ENCODE measurements at places on chromosomes 5 and 9.

- DNase-seq = no peak
These were observed 214.5 kb upstream of the RASA1 start for GRCh38 chr5:87053146-87053545.

DNA sequence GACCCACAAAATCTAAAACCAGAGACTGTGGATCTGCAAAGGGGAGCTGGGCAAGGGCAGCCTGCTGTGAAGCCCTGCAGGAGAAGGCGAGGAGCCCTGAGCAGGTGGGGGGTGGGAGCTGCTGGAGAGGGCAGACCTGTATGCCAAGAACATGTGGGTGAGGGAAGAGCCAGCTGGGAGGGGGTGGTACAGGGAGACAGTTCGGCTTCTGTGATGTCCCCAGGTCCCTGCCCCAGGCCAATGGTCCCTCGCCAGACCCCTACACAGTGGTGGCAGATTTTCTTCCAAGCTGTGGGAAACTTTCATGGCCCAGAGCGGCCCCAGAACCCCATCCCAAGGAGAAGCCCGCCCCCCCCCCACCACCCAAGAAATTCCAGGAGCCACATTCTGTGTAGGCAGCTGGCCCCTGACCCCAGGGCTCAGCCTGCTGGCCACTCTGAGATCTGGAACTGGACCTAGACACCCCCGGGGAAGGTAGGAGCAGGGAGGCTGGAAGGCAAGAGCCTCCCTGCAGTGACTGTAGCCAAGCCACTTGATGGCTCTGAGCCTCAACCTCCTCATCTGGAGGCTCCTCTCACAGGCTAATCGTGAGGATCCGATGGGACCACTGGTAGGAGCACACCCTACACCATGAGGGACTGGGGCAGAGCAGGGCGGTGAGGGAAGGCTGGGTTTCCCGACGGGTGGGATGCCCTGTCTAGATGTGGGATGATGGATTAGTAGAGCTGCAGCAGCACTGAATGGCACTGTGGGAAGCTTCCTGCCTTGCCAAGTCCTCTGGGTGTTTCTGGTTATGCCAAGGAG, 22.6 kb upstream of the CSF1R start:
- DNase-seq = no peak

DNA sequence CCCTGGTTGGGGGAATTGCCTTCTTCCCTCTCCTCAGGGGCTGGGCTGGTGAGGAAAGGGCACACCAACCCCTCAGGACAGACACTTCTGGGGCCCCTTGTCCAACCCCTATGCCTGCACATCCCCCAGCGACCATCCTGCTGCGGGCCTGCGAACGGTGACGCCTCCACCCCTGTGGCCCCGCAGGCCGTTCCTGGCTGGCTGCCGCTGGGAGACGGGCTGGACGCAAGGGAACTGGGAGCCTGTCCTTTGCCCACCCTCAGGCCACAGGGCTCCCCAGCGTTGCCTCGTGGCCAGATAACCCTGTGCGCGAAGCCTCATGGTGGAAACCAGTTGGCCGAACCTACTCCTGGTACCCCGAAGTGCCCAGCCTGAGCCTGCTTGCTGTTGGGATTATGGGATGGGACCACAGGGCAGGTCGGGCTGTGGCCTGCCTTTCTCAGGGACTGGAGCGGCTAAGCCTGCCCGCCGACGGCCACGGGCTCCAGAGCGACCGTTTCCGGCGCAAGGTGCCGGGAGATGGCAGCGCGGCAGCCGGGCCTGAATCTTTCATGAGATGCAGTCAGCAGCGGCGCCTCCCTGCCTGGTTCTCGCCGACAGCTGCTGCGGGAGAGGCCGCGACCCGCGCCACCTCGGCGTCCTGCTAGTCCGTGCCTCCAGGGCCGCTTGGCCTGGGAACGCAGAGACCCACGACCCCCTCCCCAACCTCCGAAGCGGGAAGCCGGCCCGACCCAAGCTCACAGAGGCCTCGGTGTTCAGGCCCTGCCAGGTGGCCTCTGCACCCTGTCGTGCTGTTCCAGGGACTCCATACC, 6.5 kb upstream of the PITX1 start:
- DNase-seq = no peak

GRCh38 chr9:133057006-133057405, 4.8 kb upstream of the CEL start:
- DNase-seq = no peak

DNA sequence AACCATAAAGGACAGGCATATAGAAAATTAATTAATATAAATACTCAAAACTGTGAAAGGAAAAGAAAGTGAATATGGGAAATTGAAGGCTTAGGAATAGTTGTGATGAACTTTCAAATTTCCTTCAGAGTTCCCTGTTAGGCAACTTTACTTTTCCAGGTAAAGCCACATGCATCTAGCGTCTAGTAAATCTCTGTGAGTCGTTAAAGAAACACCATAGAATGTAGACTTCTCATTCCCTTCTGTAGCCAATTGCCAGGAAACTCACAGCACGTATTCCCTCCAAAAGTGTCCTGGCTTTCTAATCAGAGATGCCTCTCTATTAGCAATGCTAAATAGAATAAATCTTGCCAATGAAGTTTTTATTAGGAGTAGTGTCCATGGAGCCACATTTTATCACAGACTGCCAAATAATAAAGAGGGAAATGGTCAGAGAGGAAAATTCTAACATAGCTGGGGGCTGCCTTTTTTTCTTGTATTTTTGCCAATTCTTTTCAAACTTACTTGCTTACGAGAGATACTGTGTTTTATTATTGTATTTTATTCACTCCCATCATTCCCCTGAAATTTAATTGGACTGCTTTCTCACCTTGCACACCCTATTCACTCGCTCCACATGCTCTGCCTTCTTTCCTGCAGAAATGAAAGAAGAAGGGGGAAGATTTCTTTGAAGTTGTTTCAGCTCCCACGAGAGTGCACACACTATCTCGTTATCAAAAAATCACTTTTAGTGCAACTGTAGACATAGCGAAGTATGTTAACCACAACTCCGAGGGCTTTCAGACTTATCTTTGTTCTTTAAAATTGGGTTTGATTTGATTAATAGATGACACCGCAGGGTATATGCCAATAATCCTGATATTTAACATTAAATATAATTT, 439.0 kb downstream of the CSNK1G3 start:
- DNase-seq = no peak

- DNase-seq = no peak
These were observed 38.5 kb upstream of the DEPDC1B start for GRCh38 chr5:60738461-60738860.

DNA sequence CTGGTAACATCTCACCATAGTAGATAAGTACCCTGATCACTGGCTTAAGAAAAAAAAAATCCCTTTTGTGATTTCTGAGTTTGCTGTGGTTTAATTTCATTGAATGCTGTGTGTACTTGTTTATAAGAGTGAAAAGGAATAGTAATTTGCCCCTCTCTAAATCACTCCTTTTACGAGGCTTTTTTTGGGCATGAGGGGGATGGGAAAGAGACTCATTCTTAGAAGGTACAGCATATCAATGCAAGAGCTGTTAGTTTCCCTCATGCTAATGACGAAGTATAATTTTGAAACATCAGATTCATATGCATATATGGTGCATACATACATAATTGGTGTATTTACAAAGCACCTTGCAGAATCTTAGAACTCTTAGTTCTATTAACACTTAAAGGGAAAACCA, 2.4 kb upstream of the SLC44A1 start:
- DNase-seq = no peak

GRCh38 chr9:9319007-9319406, 1293.8 kb downstream of the PTPRD start:
- no peak for DNase-seq

DNA sequence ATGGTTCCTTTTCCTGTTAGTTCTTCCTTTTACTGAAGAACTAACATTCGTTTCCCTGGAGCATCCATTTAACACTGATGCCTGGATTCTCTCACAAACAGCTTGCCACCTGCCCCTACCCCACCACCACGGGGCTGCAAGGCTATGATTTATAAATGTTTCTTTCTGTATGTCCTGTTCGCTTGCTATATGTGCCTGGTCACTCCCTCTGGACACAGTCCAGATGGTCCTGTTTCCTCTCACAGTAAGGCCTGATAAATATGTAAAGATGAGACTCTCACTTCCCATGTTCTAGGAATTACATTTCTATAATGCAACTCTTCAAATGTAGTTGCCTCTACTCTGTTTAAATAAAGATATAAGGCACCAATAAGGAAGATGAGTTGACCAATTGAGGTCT, 146.4 kb upstream of the SHB start:
- DNase-seq = no peak

GRCh38 chr9:102237520-102237919, 499.1 kb upstream of the GRIN3A start:
- DNase-seq = no peak

DNA sequence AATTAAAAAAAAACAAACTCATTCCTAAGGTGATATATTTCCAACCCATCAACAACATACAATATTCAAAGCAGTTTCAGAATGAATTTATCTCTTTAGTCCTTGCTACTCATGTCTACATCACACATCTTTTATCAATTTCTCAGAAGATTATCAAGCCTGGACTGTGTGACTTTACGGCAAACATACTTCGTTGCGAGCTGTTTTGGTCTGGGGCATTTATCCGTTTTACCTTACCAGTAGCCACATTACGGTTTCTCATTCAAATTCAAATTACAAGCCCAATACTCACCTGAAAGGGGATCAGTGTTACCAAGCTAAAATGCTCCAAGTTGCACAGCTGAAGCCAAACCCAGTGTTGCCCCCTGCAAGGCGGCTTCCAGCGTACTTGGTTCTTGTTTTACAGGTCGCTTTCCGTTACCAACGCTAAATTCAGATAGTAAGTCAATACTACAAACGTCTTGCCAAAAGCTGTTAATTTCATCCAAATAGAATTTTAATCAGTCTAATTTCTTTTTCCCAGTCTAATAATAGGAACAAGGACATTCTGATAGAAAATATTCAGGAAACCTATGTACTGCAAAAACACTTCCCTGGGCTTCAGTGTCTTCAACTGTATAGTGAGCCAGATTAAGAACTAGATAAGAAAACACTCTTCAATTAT, 1.8 kb downstream of the HNRNPH1 start:
- no peak for DNase-seq

- no peak for DNase-seq
These were observed 79.4 kb upstream of the ADRB2 start for GRCh38 chr5:148746826-148747535.

GRCh38 chr5:143279698-143280097, 123.8 kb downstream of the NR3C1 start:
- DNase-seq = no peak

DNA sequence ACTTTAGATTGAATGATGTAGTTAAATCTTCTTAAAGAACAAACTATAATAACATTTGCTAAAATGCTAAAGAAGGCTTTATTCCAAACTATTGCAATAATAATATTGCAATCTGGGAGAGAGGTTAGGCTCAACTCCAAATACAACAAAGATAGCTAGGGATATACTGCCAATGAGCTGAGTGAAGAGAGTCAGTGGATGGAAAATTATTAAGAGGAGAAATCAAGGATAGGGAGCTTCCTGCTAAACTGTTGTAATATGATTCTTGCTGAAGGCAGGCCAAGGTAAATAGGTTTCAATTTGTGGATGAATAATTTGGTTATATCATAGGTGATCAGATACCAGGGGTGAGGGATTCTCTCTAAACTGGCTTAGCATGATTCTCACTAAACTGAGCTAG, 1651.5 kb downstream of the EFNA5 start:
- no peak for DNase-seq

- DNase-seq = no peak
These were observed 176.3 kb upstream of the SEMA6A start for GRCh38 chr5:116750631-116751580.

- DNase-seq = no peak
These were observed 22.3 kb downstream of the NCS1 start for GRCh38 chr9:130194378-130194932.

- DNase-seq = no peak
These were observed 68.2 kb downstream of the EBF1 start for GRCh38 chr5:159031513-159031912.

GRCh38 chr5:115413651-115414050, 117.2 kb upstream of the CCDC112 start:
- DNase-seq = no peak

- no peak for DNase-seq
These were observed 27.7 kb downstream of the CAMSAP1 start for GRCh38 chr9:135879619-135880018.

GRCh38 chr9:92385953-92386352, 18.4 kb downstream of the OGN start:
- no peak for DNase-seq

DNA sequence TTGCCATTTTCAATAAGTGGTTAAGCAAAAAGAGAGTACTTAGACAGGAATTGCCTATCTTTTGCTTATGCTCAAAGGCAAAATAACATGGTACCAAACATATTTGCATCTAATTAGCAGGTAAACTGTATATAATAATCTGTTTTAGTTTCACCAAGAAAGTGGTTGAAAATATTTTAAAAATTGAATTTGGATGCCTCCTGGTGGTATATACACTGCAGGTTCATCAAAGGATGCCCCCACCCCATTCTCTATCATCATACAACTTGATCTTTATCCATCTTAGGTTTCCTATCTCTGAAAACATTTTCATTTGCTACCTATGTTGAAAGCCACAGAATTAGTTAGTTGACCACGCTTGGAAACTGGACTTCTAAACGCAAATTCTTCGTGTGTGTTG, 47.0 kb upstream of the MROH2B start:
- DNase-seq = no peak

- DNase-seq = no peak
These were observed 21.9 kb downstream of the ZDHHC21 start for GRCh38 chr9:14671377-14671776.

- DNase-seq = peak; percentile 67
These were observed 97.1 kb downstream of the GOLPH3 start for GRCh38 chr5:32076699-32077695.

DNA sequence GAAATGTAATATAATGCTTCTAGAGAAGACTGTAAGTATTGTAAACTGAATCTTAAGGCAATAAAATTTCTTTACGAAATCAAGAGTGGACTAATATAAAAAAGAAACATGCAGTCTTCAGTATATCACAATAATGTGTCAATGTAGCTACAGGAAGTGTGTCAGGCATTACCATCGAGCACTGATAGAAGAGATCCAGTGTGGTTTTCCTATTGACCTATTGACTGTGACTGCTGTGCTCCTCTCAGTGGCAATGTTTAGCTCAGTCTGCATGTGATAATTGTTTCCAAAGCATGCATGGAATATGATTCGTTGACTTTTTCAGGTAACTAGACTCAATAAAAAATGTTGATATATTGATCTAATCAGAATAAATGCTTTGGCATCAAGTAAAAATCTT, 20.3 kb upstream of the PCSK1 start:
- no peak for DNase-seq

- DNase-seq = no peak
These were observed 403.0 kb downstream of the GADD45G start for GRCh38 chr9:90007516-90008440.

GRCh38 chr9:99222416-99223270, 561 bp downstream of the SEC61B start:
- DNase-seq = peak; percentile 2

GRCh38 chr9:88391236-88391635, 3.0 kb downstream of the SPIN1 start:
- DNase-seq = no peak

GRCh38 chr9:87381050-87381711, 116.5 kb upstream of the DAPK1 start:
- DNase-seq = no peak
